T1000 (cell line): ENCODE measurements at places on chromosomes 2 and 18.

GRCh38 chr18:44502790-44503189, 177.9 kb upstream of the SETBP1 start:
- DNase-seq: no peak

DNA sequence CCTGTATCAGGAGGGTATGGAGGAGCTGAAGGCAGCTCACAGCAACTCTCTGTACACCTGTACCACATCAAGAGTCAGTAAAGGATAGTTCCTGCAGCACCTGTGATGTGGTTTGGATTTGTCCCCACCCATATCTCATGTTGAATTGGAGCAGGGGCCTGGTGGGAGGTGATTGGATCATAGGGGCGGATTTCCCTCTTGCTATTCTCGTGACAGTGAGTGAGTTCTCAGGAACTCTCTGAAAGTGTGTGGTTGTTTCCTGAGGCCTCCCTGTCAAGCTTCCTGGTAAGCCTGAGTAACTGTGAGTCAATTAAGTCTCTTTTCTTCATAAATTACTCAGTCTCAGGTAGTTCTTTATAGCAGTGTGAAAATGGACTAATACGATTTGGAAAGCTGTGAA, 28.9 kb downstream of the OSBPL1A start:
- DNase-seq: no peak

- DNase-seq: no peak
Observed at GRCh38 chr18:2982452-2983269, 30.3 kb downstream of the LPIN2 start.

- DNase-seq: no peak
Observed at GRCh38 chr2:217216316-217216715, 356.5 kb upstream of the TNP1 start.

DNA sequence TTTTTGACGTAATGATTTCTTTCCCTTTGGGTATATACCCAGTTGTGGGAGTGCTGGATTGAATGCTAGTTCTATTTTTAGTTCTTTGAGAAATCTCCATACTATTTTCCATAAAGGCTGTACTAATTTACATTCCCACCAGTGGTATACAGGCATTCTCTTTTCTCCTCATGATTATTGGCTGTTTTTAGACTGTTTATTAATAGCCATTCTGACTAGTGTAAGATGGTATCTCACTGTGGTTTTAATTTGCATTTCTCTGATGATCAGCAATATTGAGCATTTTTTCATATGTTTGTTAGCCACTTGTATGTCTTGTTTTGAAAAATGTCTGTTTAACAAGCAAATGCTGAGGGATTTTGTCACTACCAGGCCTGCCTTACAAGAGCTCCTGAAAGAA, 9.2 kb upstream of the CD28 start:
- no peak for DNase-seq

DNA sequence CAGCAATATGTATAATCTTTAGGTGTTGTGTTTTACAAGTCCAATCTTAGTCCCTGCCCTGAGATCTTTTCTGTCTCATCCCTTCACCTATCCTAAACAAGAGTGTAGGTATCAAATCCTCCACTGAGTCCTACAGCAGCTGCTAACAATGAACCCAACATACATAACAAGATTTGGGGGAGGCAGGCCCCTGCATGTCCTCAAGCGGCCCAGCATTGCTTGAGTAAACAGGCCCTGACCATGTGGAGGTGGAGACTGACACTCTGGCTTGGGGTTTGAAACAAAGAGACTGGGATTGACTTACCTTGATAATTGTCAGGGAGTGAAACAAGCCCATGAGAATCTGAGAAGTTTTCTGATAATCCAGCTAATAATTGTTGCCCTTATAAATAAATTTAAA, 213.4 kb downstream of the STK39 start:
- DNase-seq: no peak

GRCh38 chr2:67856866-67857265, 205.9 kb downstream of the C1D start:
- no peak for DNase-seq

GRCh38 chr2:138589663-138590062, 88.1 kb downstream of the SPOPL start:
- no peak for DNase-seq

DNA sequence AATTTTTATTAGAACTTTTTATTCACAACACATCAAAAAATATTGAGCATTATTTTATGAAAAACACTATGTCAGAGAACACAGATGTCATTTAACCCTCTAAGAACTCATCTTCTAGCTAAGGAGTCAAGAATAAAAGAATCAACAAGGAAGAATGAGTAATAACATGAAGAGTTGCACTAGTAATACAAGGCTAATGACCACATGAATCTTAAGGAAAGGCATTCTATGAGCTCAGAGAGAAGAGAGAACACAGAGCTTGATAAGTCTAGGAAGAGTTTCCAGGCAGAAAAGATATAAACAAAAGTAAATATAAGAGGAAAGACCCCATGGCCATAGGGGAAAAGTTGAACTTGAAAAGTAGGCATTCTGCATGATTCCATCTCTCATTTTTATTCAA, 166.5 kb downstream of the MAIP1 start:
- DNase-seq: no peak

GRCh38 chr2:119996148-119996547, 16.7 kb upstream of the EPB41L5 start:
- DNase-seq: no peak

- DNase-seq: no peak
Observed at GRCh38 chr2:119085613-119086012, 72.9 kb downstream of the C1QL2 start.

GRCh38 chr18:73848656-73849055, 299.0 kb downstream of the FBXO15 start:
- no peak for DNase-seq

- DNase-seq: no peak
Observed at GRCh38 chr2:3222636-3223035, 155.0 kb downstream of the EIPR1 start.

DNA sequence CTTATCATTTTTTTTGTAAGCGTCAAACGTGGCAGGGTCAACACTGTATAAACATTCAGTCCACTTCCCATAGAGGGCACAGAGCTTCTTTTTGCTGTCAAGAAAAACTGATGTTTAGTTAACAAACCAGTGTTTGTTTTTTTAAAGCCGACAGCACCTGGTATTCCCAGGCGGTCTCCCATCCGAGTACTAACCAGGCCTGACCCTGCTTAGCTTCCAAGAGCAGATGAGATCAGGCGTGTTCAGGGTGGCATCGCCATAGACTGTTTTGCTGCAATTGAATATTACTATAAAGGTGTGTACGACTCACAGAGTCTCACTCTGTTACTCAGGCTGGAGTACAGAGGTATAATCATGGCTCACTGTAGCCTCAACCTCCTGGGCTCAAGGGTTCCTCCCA, 31.5 kb downstream of the CABYR start:
- no peak for DNase-seq

GRCh38 chr2:67214585-67215185, 182.4 kb upstream of the ETAA1 start:
- no peak for DNase-seq

- peak; percentile 3 for DNase-seq
Observed at GRCh38 chr2:223222397-223222796, 170.4 kb downstream of the KCNE4 start.
